ENCODE measurements at places on chromosomes 7 and 10.

GRCh38 chr10:51786684-51787035 is 87.3 kb upstream of the CSTF2T start:
- no peak for DNase-seq

DNA sequence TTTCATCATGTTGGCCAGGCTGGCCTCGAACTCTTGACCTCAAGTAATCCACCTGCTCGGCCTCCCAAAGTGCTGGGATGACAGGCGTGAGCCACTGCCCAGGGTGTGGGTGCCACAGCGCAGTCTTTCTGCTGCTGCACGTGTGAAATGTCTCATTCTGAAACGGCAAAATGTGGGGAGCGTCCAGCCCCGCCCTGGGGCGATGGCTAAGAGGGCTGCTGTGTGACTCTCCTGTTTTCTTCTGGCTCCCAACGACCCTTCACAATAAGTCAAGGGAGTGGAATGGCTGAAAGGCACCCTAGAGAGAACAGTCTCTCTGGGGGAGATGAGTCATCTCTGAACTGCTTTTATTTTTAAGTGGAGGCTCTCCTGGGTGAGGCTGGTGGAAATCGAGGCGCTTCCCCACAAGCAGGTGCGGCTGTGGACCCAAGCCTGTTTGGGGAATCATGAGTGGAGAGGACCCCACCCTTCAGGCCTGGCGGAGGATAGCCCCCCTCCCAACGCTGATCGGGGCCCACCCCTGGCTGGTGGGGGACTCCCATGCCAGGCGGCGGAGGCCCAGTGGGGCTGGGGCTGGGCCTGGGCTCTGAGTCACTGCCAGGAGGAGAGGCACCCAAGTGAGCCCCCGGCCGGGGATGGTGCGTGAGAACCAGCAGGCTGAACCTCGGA is 18.0 kb downstream of the ADAP1 start:
- DNase-seq = no peak

GRCh38 chr7:118452128-118452527 is 227.6 kb downstream of the ANKRD7 start:
- DNase-seq = no peak

DNA sequence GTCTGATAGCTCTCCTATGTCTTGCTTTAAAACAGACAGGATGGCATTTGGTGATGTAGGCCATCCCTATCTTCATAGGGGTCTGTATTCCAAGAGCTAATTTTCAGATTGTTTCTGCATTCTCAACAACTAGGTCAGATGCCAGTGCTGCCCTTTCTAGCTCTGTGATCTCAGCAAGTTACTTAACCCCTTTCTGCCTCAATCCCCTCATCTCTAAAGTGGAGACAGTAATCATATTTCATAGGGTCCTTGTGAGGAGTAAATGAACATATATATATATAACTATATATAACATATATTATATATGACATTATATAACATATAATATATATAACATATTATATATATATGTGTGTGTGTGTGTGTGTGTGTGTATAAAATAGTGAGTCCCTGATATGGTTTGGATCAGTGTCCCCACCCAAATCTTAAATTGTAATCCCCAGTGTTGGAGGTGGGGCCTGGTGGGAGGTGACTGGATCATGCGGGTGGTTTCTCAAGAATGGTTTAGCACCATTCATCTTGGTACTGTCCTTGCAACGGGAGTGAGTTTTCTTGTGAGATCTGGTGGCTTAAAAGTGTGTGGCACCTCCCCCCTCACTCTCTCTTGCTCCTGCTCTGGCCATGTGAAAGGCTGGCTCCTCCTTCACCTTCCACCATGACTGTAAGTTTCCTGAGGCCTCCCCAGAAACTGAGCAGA is 45.2 kb downstream of the HIPK2 start:
- DNase-seq = no peak

DNA sequence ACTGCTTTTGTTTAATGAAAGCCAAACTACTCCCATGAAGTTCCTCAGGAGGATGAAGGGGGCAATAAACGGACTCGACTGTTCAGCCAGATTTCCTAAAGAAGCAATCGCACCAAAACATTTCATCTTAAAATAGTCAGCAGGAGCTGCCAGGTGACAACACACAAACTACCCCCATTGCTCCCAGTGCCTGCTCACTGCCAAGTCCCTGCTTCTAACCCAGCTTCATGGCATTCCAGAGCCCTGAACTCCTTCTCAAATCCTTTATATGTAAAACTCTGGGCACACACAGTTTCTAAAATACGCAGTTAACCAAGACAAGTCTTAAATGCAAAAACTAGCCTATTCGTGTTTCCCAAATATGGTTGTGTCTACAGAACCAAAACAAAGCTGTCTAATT is 110.0 kb downstream of the SORBS1 start:
- DNase-seq = no peak

DNA sequence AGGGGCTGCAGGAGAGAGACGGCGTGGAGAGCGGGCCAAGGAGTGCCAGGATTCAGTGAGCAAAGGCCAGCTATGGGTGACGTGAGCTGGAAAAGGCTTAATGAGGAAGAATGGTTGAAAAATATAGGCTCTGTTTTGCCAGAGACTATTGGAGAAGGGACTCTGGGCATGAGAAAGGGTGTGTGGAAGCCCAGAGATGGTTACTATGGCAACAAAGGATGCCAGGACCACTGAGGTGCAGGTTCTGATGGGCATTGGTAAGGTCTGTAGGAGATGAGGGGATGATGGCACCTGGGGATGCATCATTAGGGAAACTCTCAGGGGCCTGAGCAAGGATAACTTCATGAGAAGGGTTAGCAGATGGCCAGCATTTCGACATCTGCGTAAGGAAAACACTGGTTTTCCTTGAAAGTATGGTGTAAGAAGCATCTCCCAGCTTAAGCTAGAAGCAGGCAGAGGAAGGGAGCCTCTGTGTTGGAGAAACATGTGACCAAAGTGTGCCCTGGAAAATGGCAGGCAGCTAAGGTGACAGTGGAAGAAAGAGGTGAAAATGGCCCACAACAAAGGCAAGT is 21.6 kb upstream of the FAM180A start:
- DNase-seq = no peak

DNA sequence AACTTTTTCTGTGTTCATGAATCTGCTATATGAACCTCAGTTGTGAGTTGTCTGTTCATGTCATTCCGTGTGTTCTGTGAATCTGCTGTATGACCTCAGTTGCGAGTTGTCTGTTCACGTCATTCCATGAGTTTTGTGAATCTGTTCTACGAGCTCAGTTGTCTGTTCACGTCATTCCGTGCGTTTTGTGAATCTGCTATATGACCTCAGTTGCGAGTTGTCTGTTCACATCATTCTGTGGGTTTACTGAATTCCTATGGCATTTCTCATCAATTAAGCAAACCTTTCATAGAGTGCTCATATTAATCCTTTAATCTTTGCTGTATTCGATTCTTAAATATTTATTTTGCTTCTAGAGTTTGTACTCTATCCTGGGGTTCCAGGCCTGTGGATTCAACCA is 150.6 kb downstream of the DIP2C start:
- no peak for DNase-seq

- no peak for DNase-seq
Observed at GRCh38 chr7:106215868-106216516, 68.8 kb downstream of the NAMPT start.

- DNase-seq = no peak
Observed at GRCh38 chr7:44713680-44714335, 34.8 kb upstream of the ZMIZ2 start.

GRCh38 chr10:6115411-6115810 is 26.6 kb downstream of the RBM17 start:
- no peak for DNase-seq

- DNase-seq = no peak
Observed at GRCh38 chr10:95661818-95662217, 5.3 kb upstream of the ALDH18A1 start.

DNA sequence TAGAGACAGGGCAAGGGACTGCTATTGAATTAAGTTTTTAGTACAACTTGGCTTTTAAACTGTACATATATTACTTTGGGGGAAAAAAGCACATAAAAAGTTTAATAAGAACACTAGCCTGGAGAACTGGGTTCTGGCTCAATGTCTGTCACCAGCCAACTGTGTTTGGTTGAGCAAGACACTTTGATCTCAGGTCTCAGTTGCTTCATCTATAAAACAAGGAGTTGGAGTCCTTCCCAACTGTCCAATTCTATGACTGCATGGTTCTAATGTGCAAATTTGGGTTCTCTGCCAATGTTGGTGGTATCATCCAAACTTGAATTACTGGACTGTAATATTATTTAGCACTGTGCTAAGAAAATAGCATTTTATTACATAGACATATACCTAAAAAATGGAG is 50.3 kb downstream of the ATXN7L1 start:
- DNase-seq = no peak

DNA sequence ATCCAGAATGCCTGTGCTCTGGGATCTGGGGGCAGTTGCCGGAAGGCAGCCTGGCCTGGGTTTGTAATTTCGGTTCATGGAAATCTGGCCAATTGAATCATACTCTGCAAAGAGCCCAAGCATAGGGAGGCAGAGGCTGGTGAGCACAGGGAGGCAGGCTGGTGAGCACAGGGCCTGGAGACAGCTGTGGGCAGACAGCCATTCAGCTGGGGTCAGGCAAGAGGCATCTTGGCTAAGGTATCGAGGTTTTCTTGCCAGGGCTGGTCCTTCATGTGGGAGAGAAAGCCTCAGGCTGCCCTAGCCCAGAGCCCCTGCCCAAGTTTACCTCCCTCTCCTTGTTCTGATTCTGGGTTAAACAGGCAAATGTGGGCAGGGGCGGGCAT is 63.7 kb upstream of the BAIAP2L1 start:
- DNase-seq = no peak

- DNase-seq = no peak
Observed at GRCh38 chr10:78931321-78932053, 137.3 kb upstream of the ZMIZ1 start.

- no peak for DNase-seq
Observed at GRCh38 chr7:101947899-101948298, 130.5 kb downstream of the CUX1 start.

- no peak for DNase-seq
Observed at GRCh38 chr7:137873979-137874777, 27.4 kb upstream of the DGKI start.

GRCh38 chr10:79075418-79075817 is 6.7 kb downstream of the ZMIZ1 start:
- no peak for DNase-seq

DNA sequence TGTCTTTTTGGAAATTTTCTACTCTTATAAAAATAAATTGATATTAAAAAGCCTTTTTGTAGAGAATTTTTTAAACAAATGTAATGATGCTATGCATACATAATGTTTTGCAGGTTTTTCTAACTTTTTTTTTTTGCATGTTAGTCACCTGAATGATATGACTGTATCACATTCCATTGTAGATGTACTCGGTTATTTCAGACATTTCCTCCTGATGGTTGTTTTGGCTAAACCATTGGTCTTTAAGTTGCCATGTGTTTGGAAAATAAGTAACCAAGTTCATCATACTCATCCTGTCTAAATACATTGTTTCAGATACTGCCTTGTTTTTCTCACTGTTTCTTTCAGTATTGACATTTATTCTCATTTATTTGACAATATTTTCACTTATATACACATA is 25.8 kb downstream of the NHLRC2 start:
- no peak for DNase-seq

GRCh38 chr7:158512869-158513268 is 74.8 kb downstream of the PTPRN2 start:
- no peak for DNase-seq

GRCh38 chr10:71780156-71780555 is 6.8 kb upstream of the VSIR start:
- no peak for DNase-seq

DNA sequence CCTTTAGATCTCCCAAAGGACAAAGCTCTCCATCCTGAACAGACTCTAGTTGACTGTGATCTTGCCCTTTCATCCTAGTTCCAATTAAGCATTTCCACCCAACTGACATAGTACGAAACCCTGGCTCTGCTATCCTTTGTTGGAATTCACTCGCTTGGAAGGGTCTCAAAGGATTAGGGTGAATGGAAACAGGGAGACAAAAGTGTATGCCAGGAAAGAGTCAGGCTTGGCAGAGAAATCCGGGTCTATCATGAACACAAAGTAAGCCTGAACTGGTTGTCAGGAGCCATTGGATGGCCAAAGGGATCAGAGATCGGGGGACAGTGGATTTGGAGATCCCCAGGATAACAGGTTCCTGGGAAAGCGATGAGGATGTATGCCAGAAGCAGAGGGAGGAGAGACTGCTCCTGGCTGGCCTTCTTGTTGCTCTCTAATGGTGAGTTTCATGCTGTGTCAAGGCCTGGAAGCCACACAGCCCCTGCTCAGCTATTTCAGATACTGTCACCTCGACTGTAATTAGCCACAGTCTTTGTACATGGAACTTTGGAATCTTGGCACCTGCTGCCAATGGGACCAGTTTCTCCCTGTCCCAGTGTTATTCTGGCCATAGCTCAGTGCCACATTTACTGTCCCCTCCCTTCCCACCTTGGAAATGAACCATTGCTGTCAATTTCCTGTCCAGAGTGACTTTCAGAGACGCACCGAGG is 1168.7 kb upstream of the AUTS2 start:
- DNase-seq = no peak

DNA sequence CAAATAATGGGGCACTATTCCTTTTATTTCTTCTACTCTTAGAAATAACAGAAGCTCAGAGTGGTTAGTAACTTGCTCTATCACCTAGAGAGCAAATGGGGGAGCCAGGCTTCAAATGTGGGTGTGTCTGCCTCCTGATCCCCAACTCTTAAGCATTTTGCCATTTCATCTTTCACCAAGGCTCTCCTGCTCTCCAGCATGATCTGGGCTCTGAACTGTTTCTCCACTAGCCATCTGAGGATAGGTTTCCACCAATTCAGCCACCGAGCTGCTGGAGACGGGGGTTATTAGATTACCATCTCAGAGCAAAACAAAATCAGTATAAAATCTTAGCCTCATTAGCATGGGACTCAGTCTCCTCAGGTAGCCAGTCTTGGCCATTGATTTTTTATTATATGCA is 20.2 kb upstream of the VAX1 start:
- no peak for DNase-seq

DNA sequence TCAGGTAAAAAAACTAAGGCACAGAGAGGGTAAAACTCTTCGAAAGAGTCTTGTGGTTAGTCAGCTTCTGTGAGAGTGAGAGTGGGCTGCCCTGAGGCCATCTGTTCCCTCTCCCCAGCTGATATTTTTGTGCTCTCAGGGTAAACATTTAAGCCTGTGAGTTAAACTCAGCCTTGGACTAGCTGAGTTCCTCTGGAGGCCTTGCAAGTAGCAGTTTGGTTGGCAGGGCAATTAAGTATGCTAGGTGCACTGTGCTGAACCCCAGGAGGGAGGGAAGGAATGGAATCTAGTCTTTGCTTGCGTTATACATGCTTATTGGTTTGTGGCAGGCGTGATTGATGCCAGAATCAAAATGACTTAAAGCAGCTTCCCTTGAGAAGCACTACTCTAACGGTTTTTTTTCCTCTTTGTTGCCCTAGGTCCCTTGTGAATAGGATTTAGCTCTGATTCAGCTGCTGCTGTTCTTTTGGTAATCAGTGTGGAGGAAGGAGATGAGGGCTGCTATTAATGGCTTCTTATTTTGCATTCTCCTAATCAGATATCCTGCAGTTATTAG is 140.2 kb downstream of the AUTS2 start:
- DNase-seq = no peak

GRCh38 chr7:155371884-155372781 is 74.5 kb downstream of the INSIG1 start:
- DNase-seq = peak; percentile 40

- DNase-seq = no peak
Observed at GRCh38 chr7:108054537-108054936, 51.6 kb upstream of the LAMB1 start.

- no peak for DNase-seq
Observed at GRCh38 chr7:50287129-50287528, 17.4 kb upstream of the IKZF1 start.

GRCh38 chr7:668958-669357 is 57.5 kb upstream of the DNAAF5 start:
- DNase-seq = no peak

- DNase-seq = peak; percentile 93
Observed at GRCh38 chr7:134174795-134175261, 47.7 kb downstream of the LRGUK start.

Data from Kasumi-1 (cell line).